ENCODE measurements at places on chromosomes 16 and 17.

DNA sequence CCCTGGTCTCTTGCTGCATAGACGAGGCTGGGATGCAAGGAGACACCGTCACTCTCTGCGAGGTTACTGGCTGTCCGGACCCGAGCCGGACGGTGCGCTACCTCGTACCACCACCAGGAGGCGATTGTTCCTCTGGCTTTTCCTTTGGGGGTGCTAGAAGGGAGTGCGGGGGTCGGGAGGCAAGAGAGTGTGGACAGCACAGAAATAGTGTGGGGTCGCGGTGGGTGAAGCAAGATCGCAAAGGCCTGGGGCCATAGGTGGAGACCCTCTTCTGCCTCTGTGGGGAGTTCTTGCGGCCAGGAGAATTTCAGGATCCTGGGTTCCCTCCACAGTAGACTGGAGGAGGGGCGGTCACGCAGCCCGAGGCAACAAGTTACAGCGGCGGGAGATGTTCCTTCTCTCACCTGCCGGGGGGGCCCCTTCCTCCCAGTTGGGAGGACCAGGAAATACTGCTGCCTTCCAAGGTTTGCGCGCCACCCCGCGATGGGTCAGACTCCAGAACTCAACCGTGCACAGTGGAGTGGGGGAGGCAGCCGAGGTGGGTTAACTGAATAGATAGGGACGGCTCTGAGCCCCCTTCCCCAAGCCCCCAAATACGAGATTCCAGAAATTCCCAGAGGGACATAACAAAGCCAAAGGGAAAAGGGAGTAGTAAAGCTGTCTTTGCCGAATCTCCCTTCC, 6.9 kb downstream of the PHOSPHO1 start:
- DNase-seq: no peak

DNA sequence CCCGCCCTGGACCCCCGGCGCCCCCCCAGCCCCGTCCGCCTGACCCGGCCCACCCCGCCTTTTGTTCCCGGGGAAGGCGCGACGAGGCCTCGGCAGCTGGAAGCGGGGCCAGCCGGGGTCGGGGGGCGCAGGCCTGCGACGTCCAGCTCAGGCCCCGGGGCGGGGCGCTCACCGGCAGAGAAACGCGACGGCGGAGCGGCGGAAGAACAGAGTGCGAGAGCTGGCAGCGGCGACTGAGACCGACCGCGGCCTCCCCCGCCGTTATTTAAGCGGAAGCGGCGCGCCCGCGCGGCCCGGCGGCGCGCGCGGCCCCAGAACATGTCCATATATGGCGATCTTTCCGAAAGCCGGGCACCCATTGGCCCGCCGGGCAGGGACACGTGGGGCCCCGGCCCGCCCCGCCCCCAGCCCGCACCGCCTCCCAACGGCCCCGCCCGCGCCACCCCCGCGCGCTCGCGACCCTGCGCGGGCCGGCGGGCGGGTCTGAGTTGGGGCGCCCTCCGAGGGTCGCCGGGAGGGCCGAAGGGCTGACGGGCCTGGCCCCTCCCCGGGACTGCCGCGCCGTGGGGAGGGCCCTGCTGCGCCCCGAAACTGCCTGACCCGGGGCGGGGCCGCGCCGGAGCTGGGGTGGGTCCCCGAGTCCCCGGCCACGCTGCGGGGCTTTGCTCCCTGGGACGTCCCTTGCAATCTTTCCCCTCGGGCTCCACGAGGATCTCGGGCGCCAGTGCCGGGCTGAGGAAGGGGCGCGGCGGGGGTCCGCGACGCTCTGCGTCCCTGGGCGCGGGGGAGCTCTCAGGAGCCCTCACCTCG, at the start of gene ACTG1:
TSS of gene ACTG1 (minus strand) at position 238 of the 810 bp plus-strand sequence. CDS start 445 bp downstream, outside the sequence.
- peak; percentile 90 for DNase-seq

DNA sequence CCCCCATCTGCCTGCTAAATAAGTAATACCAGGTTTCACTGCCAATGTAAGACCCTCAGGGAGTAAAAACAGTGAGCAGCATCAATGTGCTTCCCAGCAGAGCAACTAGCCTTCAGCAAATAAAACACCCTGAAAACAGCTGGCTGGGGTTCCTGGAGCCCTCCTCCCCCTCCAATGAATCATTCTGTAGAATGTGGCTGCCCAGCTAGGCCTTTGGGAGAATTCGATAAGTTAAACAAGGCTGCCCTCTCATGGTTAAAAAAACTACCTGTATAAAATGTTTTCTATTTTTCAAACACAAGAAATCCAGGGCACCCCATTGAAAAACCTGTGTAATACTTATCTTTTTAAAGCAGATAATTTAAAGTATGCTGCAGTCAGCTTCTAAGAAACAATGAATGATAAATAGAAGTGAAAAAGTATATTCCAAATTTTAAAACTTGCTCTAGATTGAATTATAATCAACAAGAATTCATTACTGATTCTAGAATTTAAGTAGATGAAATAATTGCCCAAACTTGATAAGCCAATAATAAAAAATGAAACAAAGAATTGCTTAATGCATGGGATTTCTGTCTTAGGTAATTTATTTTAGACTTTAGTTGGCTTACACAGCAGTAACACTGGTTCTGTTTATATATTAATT, 9.4 kb upstream of the TOM1L1 start:
- peak; percentile 35 for DNase-seq

DNA sequence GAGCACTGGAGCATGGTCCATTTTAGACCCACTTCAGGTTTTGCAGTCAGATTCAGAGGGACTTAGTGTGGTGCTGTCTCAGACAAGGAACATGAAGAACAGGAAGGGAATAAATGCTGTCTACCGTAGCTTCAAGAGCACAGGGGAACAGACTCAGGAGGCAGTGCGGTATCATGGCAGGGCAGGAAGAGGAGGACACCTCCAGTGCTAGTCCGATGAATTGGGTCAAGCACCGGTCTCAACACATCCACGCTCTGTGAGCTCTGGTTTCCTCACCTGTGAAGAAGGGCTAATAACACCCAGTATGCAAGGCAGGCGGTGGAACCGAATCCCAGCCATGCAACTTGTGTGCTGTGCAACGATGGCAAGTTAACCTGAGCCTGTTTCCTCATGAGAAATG, 3.6 kb upstream of the ANKFY1 start:
- no peak for DNase-seq

DNA sequence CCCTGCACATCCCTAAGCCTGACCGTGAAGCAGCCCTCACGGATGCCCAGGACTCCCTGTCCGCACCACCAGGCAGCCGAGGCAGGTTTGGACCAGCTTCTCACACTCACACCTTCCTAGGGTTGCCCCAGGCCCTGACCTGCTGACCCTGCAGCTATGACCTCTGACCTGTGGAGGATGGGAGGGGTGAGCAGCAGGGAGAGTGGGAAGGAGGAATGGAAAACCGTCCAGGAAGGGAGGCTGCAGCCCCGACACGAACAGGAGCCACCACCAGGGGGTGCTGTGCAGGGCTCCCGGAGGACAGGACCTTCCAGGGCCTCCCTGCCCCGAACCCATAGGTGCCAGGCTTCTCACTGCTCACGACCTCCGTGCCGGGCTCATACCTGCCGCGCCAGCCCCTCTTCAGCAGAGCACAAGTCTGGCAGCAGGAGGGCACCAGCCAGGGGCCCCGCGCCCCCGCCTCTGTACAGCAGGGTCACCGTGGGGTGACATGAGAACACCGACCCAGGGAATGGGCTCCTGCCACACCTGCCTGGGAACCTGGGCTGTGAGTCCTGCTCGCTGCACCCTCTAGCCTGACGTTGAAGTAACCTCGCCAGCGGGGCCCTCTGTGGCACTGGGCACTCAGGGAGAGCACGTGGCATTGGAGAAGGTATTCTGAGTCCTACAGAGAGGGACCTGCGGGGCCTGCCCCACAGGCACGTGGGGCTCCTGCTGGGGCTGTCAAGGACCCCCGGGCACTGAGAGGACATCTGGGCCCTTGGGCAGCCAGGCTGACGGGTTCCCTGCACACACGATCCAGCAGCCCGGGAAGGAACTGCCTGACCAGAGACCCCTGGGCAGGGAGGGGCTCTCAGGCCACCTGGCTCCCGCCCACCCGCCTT, 37.6 kb downstream of the CTU2 start:
- peak; percentile 80 for DNase-seq

DNA sequence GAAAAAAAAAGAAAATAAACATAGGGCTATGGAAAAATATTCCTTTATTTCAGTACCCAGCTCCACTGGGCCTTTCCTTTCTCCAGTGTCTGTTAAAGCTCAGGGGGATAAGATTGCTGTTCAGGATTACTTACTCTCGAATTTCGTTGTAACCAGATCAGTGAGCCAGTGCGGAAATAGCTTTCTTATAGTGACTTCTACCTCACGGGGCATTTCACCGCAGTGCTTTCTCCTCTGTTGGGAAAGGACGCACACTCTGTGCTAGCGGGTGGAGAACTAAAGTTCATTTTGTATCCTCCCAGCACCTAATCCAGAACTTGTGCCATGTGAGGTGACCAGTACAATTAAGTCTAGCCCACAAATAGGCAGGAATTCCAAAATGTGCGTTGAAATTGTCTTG, 38.3 kb downstream of the RPA1 start:
- no peak for DNase-seq

DNA sequence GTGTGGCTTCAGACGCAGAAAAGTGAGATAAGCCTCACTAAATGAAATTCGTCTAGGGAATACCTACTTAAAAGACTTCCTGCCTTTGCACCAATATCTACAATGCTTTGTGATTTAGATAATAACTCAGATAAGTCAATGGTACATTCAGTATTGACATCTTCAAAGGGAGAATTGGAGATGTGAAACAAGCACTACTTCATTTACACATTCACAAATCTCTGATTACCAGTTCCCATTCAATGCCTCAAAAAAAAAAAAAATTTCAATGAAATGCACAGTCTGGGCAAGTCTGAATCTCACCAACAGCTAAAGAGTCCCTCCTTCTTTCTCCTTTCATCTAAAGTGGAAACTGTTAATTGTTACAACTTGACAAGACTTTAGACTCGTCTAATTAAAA, 3.7 kb downstream of the PHF12 start:
- no peak for DNase-seq

GRCh38 chr17:64466019-64466735, 17.3 kb downstream of the MILR1 start:
- DNase-seq: no peak

DNA sequence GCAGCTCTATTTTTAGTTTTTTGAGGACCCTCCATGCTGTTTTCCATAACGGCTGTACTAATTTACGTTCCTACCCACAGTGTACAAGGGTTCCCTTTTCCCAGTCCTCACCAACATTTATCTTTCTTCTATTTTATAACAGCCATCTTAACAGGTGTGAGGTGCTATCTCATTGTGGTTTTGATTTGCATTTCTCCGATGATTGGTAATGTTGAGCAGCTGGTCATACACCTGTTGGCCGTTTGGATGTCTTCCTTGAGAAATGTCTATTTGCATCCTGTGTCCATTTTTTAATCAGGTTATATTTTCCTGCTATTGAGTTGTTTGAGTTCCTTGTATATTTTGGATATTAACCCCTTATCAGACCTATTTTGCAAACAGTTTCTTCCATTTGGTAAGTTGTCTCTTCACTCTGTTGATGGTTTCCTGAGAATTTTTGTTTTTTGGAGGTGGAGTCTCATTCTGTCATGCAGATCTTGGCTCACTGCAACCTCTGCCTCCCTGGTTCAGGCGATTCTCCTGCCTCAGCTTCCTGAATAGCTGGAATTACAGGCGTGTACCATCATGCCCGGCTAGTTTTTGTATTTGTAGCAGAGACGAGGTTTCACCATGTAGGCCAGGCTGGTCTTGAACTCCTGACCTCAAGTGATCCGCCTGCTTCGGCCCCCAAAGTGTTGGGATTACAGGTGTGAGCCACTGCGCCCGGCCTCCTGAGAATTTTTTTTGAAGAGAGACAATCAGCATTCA, 279.6 kb downstream of the SNX29 start:
- DNase-seq: peak; percentile 64

- no peak for DNase-seq
Measured at GRCh38 chr17:63434951-63435571, 11.0 kb downstream of the CYB561 start.

- DNase-seq: no peak
Measured at GRCh38 chr16:88356727-88357199, 26.0 kb upstream of the ZNF469 start.

DNA sequence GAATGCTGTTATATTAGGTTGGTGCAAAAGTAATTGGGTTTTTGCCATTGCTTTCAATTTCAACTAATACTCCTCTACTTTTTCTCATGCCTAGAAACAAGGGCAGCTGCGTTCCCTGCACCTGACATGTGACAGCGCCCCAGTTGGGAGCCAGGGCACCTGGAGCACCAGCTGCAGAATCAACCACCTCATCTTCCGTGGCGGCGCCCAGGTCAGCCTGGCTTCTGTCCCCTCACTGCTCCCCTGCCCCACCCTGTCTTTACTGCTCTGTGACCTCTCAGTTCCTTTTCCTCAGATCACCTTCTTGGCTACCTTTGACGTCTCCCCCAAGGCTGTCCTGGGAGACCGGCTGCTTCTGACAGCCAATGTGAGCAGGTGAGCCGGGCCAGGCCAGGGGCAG, 16.4 kb upstream of the ITGAD start:
- peak; percentile 14 for DNase-seq

- no peak for DNase-seq
Measured at GRCh38 chr17:65139101-65139764, 2.1 kb downstream of the RGS9 start.

- peak; percentile 83 for DNase-seq
Measured at GRCh38 chr17:2749784-2750181, 331 bp upstream of the CCDC92B start.

GRCh38 chr17:49450735-49451134, 36.1 kb upstream of the PHB1 start:
- DNase-seq: no peak

- no peak for DNase-seq
Measured at GRCh38 chr16:48531011-48531962, 78.7 kb downstream of the N4BP1 start.

DNA sequence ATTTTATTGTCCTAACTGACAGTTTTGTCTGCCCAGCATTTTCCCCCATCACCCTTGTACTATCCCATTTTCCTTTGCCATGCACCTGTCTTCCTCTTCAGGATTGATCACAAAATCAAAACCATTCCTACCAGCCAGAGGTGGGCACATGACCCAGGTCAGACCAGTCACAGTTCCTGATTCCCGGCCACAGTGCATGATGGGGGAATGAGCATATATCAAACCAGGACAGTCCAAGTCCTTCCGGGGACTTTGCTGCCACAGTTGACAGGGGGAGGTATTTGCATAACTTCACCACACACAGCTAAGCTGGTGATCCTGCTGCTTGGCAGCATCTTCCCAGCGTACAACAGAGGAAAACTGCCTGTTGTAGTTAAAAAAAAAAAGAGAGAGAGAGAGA, 493.9 kb downstream of the WWOX start:
- DNase-seq: no peak
